ENCODE measurements at places on chromosomes 1 and 21.

GRCh38 chr1:70227439-70227838, 6.3 kb downstream of the SRSF11 start:
- DNase-seq: no peak

DNA sequence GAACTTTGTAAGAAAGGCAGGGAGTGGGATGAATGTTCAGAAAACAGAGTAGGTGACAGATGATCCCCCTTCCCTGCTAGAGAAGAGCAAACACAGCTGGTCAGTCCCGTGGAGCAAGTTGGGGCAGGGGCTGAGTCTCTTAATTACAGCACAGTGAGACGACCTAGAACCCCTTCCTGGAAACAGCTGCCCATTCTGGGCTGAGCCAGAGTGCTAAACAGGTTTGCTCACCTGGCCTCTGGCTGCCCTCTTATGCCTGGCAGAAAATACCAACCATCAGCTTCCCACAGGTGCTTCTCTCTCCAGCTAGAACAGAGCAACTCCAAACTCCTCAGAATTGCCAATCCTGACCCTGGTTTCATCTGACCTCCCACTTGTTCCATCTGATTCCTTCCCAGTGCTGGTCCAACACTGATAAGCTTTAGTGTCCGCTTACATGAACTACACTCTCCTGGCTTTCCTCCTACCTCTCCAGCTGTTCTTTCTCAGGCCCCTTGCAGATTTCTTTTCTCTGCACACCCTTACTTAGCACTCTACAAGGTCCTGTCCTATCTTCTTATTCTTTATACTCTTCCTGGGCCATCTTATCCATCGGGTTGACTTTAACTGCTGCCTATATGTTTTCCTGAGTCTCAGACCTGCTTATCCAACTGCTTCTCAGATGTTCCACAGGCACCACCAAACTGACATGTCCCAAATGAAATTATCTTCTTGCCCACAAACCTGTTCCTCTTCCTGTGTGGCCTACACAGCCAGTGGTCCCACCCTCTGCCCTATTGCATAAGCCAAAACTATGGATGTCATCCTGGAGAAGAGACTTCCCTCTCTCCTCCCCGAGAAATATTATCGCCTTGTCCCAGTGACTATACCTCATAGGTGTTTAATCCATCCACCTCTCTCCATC, 22.6 kb upstream of the COL9A2 start:
- no peak for DNase-seq

DNA sequence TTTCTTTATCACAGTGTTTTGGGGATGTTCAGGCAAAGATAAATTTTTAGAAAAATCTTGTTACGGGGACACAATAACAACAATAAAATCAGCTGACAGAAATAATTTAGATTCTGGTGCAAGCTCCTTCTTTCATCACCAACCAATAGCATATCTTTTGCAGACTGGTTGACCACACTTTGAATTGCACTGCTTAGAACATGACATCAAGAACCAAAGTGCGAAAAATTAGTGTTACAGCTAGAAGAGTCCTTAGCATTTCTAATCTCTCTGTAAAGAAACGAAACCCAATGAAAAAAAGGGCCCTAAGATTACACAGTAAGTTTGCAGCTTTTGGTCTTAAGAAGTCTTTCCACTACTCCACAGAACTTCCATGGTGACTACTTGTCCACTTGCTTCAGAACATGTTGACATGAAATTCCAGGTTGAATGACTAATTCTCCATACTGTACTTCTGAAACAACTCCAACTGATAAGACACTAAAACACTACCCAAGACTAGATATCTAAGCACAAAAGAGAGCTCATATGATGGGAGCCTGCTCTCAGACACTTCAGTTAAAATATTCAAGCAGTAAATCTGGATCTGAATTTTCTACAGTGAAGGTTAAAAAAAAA, 31.3 kb downstream of the XKR8 start:
- DNase-seq: no peak

GRCh38 chr1:192225266-192225665, 67.0 kb downstream of the RGS18 start:
- DNase-seq: no peak

DNA sequence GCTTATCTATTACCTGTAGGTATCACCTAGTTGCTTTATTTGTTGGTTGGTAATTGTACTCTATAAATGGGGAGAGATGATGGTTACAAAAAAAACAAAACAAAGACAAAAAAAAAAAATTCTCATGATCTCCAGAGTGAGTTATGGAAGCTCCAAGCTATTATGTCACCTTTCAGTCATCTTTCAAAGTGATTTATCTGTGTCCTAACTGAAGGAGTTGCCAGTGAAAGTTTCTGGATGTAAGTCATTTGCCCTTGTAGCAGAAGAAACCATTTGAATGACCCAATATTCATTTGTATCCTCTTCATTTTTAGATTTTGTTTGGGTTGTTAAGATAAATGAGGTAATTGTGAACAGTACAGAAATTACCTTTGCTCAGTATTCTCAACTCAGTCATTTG, 3.6 kb downstream of the SLC35F3 start:
- DNase-seq: no peak

- no peak for DNase-seq
Measured at GRCh38 chr1:51927029-51927428, 48.5 kb upstream of the NRDC start.

DNA sequence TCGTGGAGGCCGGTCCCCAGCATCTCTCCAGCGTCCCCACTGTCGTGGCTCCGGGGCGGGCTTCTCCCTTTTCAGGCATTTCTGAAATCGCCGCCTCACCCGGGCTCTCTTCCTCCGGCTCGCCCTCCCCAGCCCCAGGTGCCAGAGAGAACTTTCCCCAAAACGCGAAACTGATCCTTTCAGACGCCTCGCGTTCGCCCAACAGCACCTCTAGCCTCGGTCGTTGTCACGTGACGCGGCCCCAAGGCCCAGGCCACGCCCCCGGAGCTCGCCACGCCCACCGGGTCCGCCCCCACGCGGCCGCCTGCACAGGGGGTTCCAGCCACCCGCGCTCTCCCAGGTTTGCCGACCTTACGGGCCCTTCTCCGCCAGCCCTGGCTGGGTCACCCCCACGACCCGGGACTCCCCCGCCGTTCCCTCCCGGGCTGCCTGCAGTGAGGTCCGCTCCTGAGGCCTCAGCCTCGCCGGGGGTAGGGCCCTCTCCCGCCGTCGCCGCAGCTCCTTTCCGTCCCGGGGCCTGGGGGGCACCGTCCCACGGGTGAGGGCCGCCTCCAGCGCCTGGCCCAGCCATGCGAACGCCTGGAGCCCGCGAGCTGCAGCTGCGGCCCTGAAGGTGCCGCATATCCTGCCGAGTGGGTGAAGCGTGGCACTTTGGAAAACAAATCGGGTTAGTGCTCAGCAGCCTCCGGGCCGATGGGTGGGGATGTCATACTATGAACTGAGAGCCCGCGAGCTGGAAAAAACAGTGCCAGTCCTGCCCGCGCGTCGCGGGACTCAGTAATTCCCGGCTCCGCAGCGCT, 21.0 kb downstream of the H3-3A start:
- DNase-seq: peak; percentile 90

DNA sequence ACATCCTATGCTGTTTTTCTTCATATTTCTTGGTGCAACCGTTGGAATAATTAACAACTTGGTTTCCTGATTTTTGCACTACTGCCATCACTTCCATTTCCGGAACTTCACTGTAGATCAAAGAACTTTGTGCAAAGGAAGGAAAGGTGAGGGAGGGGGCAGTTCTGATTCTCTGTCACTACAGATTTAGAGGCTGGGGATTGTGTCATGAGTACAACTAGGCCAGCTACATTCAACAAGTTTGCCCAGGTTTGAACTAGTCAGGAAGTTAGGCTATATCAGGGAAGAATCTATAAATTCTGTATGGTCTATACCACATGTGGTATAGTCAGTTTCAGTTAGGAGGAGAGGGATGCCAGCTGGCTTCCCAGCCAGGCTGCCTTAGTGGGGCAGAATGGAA, 84.2 kb downstream of the RGL1 start:
- DNase-seq: no peak

GRCh38 chr1:184890539-184890973, 83.8 kb downstream of the NIBAN1 start:
- DNase-seq: peak; percentile 31

- no peak for DNase-seq
Measured at GRCh38 chr21:45109831-45110492, 35.6 kb downstream of the ADARB1 start.

DNA sequence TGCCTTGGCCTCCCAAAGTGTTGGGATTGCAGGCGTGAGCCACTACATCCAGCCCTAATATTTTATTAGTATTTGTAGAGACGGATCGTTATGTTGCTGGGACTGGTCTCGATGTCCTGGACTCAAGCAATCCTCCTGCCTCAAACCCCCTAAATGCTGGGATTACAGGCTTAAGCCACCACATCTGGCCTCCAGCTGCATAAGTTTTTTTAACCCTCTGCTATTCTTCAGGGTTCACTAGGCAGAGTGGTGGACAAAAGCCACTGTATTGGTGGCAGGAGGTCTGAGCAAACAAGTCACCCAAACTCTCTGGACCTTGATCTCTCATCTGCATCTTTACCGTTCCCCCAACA, 10.1 kb upstream of the CLIC4 start:
- no peak for DNase-seq

DNA sequence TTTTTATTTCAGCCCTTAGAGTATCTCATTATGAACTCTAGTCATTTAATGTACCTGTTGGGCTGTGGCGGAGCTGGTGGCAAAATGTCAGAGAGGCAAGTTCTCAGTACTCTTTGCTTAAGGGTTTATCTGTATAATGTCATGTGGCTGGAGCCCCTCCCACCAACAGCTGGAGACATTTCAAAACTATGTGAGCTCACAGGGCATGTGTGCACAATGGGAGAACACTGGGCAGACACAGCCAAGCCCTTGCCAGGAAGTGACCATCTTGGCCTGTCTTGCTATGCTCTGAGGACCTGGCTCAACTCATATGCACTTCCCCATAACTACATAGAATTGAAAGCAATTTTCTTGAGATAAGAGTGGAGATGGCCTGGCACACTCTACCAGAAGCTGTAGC, 296.4 kb downstream of the PTPRU start:
- DNase-seq: no peak

GRCh38 chr1:73979684-73980083, 218.3 kb downstream of the LRRIQ3 start:
- no peak for DNase-seq

GRCh38 chr1:25654109-25654660, 37.6 kb downstream of the MAN1C1 start:
- DNase-seq: no peak

- DNase-seq: no peak
Measured at GRCh38 chr1:17581389-17582123, 42.1 kb downstream of the ARHGEF10L start.

GRCh38 chr1:24468685-24469316, 33.8 kb upstream of the RCAN3 start:
- no peak for DNase-seq

DNA sequence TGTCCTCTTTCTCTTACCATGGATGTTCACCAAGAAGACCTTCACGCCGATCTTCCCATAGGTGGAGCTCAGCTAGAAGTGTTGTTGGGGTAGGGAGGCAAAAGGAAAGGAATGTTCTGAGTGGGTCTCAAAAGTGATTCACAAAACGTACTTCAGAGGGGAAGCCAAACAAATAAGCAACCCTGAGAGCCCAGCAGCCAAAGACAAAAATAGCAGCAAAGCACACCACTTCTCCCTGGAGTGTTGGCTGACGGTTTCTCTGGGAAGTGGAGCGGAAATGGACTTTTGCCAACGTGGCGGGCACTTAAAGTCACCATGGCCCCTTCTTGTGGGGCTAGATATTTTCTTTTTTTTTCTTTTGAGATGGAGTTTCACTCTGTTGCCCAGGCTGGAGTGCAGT, 23.1 kb downstream of the SLC26A9 start:
- no peak for DNase-seq

- DNase-seq: no peak
Measured at GRCh38 chr1:198298640-198299039, 141.8 kb downstream of the NEK7 start.

DNA sequence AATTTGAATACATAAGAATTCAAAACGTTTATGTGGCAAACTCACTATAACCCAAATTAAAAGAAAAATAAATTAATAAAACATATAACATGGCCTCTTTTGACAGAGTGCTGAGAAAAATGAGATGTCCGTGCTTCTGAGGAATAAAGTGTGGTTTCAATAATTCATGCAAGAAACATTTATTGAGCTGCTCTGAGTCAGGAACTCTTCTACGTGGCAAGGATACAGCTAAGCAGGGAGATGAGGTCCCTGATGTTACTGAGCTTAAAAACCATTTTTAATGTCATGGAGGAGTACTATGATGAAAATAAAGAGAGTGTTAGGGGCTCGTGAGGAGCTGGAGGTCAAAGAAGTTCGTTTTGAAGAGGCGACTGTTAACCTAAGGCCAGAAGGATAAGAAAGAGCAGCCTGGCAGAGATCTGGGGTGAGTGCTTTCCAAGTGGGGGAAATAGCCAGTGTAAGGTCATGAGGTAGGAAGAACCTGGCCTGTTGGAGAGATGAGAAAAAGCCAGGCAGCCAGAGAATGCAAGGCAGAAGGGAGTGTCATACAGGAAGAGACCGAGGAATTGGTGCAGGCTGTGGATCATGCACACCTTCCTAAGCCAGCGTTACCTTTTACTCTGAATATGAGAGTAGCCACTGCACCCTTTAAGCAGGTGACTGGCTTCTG, 182.2 kb upstream of the DUSP10 start:
- DNase-seq: no peak

- DNase-seq: no peak
Measured at GRCh38 chr1:177748080-177748801, 221.6 kb downstream of the SEC16B start.

DNA sequence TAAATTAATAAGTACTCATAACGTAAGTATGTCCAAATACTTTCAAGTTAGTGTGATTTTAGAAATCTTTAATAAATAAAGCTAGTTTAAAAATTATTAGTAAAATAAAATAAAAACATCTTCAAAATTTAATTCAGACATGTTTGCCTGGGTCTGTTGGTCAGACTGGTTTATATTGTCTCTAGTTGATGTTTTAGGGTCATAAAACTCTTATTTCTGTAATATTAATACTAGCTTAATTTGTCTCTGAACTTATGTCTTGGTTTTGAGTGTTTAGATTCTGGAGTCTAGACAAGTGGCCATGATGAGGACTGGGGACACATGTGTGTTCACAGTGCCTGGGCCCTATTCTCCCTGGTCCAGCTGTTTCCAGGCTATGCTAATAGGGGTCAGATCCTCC, 184.5 kb upstream of the TNR start:
- DNase-seq: no peak

DNA sequence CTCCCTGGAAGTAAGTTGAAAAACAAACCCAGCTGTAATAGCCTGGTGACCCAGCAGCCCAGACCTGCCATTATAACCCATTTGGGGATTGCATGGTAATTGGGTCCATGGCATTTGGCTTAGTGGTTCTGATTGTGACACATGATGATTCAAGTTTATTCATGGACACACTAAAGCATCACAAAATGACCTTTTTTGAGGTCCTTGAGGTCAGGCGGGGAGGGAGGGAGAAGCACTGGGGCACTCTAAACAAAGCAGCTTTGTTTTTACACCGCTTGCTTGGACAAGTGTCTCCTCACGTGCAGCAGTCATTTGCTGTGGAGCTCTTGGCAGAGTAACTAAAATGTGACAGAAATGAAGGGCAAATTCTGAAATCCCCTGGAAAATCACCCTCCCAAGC, 241.0 kb upstream of the SGIP1 start:
- no peak for DNase-seq
